ENCODE measurements at places on chromosomes 7 and 10.

DNA sequence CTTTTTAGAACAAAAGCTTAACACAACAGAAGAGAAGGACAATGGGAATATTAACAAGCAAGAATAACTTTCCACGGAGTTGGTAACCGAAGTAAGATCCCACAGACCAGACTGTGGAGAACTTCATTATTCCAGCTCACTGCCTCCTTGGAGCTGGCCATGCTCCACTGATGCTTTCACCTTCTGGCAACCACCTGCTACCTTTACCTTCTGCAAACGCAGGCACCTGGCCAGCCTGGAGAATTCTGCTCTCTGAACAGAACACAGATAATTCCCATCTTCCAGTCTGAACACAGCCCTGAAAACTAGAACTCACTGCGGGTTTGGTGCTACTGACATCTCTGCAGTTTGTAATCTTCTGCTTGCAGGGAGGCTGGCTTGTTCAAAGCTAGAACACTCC lies 66.5 kb downstream of the JAZF1 start:
- DNase-seq = no peak

GRCh38 chr7:45898222-45898621 lies 9.9 kb downstream of the IGFBP1 start:
- no peak for DNase-seq

- DNase-seq = no peak
Observed at GRCh38 chr10:5760515-5760914, 52.7 kb downstream of the GDI2 start.

DNA sequence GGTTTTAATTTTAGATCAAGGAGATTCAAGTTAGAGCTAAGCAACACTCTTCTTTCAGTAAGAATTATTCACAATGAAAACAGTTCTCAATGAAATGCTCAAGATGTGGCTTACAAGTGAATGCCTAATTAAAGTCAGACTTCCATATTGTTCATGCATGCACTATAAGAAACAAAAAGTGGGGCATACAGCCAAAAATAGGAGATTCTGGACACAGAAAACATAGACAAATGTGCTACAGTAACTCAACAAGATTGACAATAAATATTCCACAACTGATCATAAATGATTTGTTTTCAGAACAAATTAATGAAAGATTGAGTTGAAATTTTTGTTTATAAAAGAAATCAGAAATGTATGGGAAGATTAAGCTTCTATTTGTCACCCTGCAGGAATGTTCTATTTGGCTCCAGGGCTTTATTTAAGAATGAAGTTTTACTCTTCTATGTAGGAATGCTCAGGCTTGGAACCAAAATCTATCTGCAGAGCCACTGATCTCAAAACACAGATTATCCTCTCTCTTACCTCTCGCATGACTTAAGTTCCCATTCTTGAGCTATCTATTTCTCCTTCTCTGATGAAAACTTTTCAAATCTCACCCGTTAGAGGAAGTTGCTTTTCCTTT lies 89.0 kb upstream of the PIP4K2A start:
- DNase-seq = no peak

GRCh38 chr10:78600740-78601139 lies 468.0 kb upstream of the ZMIZ1 start:
- DNase-seq = no peak

GRCh38 chr10:93267521-93267920 lies 193.8 kb downstream of the CYP26A1 start:
- DNase-seq = no peak

- no peak for DNase-seq
Observed at GRCh38 chr10:25682203-25682851, 251.7 kb upstream of the MYO3A start.

- no peak for DNase-seq
Observed at GRCh38 chr7:69699931-69700330, 101.7 kb downstream of the AUTS2 start.

- no peak for DNase-seq
Observed at GRCh38 chr10:43427166-43427825, 9.6 kb upstream of the ZNF487 start.

DNA sequence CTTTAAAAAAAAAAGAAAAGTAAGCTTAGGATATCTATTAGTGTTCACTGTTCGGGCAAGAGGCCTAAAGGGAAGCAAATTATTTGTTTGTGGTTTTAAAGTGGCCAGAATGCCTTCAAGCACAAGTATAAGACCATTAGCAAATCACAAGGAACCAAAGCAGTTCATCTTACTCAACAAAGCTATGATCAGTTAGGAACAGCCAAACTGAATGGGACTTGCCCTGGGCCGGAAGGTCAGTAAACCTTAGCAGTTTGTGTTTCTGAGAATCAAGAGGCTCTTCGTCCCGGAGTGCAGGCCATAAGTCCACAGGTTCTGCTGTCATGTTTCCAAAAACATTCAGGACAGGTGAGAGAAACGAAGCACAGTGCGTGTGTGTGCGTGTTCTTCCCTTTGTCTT lies 4.5 kb downstream of the FBXW4 start:
- DNase-seq = no peak

DNA sequence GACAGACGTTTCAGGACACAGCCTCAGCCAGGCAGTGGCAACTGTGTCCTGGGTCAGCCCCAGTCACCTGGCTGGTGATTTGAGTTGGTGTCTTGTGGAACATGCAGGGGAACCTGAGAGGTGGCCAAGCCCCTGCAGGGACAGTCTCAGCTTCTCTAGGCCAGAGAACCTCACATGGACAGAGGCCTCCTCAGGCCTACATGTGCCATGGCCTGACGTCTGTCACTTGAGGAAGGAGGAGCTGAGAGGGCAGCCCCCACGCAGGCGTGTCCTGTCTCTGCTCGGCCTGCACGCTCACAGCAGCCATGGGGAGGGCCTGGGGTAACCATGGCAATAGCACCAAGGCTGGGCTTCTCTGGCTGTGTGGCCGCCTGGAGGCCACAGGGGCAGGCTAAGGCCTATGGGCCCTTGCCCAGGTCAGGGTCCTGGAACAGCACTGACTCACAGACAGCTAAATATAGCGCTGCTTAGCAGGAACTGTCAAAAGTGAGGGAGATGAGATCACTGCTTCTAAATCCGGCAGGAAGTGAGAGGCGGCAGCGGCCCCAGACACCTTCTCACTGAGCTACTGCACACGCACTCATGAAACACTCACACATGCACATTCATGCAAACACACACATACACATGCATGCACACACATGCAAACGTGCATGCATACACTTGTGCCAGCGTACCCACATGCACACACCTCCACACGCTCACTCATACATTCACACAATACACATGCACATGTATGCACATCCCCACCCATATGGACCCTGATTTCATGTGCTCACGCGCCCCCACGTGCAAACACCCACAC lies 57.0 kb downstream of the YKT6 start:
- DNase-seq = peak; percentile 83

GRCh38 chr10:78648256-78648860 lies 420.4 kb upstream of the ZMIZ1 start:
- DNase-seq = no peak

DNA sequence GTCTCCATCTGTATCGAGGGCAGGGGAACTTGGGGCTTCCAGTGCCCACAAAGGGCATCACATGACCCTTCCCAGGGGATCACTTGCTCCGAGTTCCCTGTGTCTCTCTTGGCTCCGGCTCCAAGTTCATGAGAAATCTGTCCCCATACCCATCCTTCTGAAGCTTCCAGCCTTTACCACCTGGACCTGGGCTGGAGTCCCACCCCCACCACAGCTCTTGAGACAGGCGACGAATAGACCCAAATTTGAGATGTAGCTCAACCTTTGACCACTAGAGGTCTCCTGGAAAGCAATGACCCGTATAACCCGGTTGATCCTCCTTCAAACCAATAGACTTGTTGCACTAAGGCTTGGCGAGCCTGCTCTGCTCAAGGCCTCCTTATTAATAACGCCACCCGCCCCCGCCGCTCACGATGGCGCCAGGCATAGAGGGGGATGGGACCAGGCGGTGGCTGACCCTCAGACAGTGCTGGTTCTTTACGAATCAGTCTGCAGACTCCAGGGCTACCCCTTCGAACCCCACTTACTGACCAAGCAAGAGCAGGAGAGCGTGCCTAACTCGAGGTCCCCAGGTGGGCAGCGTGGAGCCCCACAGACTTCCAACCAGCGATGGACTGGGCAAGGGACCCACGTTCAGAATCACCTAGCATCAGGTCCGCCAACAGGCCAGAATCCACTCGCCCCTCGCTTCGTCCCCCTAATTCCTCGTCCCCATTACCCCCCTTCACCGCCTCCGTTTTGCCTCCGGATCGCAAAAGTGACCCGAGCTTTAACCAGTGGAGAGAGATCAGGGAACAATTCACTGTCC lies 4.4 kb upstream of the ARID5B start:
- peak; percentile 73 for DNase-seq

DNA sequence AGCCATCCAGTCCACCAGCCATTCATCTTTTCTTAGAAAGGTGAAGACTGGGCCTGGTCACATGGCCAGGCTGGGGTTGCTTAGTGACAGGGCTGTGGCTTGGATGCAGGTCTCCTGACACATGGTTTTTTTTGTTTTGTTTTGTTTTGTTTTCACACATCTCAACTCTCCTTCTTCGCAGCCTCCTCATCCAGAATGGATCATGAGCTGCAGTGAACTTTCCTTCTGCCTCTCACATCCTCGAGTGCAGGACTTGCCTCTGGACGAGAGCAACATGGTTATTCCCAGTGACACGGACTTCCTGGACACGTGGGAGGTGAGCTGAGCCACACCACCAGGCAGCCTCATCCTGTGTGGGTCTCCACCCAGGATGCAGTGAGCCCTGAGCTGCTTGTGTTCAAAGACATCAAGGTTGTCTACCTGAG lies 9.5 kb downstream of the AKR1E2 start:
- no peak for DNase-seq

DNA sequence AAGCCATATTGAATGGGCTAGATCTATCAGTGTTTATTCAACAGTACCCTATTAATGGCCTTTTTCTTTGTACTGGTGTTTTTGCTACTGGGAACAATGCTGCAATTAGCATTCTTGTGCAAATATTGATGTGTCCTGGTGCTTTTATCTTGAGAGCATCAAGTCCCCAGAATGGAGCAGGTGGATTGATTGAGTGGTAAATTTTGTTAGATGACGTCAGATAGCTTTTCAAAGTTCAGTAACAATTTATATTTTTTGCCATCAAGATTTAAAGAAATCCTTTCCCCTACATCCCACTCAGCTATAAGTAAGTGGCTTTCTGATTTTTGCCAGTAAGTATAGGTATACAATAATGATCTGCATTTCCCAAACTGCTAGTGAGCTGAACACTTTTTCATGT lies 63.4 kb upstream of the SYPL1 start:
- DNase-seq = no peak

DNA sequence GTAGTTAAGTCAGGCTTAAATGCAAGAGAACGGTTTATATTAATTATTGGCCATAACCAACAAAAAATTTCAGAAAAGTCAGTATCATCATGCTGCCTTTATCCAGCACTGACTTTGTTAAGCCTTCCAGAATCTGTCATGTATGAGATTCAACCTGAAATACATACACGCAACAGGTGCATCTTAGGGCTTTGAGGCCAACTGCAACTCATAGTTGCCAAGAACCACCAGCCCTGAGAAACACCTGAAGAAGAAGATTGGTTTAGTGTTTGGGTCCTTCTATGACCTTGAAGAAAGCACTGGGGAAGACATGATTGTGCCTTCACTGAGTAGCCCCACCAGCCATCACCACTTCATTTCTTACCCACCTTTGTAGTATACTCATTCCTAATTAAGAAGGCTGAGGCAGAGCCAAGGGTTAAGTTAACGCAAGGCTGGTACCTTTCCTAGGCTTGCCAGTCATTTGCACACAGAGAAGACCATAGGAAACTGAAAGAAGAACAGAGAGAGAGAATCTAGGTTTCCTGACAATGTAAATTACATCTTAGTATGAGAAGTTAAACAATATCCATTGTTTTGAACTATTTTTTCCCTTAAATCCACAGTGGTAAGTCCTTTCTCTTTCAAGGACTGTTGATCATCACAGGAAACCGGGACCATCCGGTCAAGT lies 200.1 kb upstream of the PRKCQ start:
- no peak for DNase-seq

DNA sequence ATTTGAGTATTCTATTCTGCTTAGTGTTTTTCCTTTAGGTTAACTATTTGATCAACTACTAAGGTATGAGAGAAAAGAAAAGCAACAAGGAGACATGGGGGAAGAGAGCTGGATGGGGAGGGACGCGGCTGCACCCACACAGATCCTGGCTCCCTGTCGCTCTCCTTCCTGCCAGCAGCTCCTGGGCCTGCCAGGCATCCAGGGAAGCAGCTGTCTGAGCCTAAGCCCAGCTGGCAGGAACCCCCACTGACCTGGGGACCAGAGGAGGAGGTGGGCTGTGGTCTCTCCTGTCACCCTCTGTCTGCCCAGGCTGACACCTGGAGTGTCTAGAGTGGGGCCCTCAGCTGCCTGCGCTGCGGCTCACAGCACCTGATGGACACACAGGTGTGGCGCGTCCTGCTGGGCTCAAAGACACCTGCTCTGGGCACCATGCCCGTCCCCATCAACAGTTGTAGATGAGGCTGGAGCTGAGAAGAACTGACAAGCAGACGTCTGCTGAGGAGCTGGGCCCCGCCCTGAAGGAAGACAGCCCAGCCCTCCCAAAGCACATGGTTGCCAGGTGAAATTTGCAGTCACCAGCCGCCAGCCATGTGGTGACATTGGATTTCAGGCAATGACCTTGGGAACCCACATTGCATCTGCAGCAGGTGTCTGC lies 207.9 kb downstream of the PLXNA4 start:
- DNase-seq = no peak

DNA sequence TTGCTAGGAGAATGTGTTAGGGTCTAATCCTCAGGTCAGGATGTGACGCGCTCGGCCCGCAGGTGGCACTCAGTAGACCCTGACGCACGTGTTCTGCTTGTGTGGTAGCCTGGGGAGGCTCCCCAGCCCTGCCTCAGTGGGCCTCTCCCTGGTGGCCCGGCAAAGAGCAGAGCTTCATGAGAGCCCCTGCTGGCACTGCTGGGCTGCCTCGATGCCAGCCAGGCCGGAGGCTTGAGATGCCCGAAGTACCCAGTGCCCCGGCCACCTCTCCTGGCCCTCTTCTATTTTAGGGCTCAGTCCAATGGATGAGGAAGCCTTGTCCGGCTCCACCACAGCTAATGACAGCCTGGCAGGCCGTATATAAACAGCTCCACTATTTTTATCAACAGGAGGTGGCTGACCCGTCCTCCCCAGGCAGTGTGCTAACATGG lies 42.0 kb downstream of the PRF1 start:
- no peak for DNase-seq

- no peak for DNase-seq
Observed at GRCh38 chr10:109071539-109071938, 851.8 kb downstream of the XPNPEP1 start.

DNA sequence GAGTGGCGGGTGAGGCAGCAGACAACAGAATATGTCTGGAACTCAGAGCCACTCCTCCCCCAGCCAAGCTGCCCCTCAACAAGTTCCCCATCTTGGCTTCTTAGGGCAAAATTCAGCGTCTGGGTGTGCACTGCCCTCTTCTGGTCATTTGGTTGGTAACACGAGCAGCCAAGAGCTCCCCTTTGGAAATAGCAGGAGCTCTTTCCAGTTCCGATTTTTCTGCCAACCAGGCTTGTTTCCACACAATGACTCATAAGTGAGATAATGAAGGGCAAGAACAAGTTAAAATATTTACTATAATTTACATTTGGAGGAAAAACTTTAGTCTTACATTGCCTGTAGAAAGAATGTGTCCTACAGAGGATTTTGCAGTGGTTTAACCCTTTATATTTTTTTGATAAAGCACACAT lies 70.5 kb downstream of the ADCYAP1R1 start:
- DNase-seq = peak; percentile 70

- no peak for DNase-seq
Observed at GRCh38 chr7:133233142-133233541, 19.7 kb upstream of the EXOC4 start.

GRCh38 chr10:24255115-24255880 lies 46.4 kb downstream of the KIAA1217 start:
- DNase-seq = no peak

GRCh38 chr7:98133181-98133580 lies 26.5 kb downstream of the LMTK2 start:
- no peak for DNase-seq

All from Right ventricle myocardium superior (tissue), 1 donor.